Activated naive CD8-positive, alpha-beta T cell treated with anti-CD3 and anti-CD28 coated beads, Interleukin-2, amount 10 ng/mL, durations not matched to agents 7 days and 5 days (primary cell): ENCODE measurements at places on chromosomes 13 and 19. TPM values are rescaled to one million over a fixed set of nuclear protein-coding genes. Genes with fewer than 3 reads are reported as not detected.

- peak; percentile 24 for DNase-seq
Measured at GRCh38 chr19:33388725-33389420, 15.4 kb downstream of the CEBPG start.

The GPALPP1 gene
- 35.0 TPM for total RNA-seq

GRCh38 chr19:45729800-45730290 is 851 bp downstream of the FBXO46 start:
- no peak for DNase-seq

The KLK14 gene
- total RNA-seq: 0.72 TPM

DNA sequence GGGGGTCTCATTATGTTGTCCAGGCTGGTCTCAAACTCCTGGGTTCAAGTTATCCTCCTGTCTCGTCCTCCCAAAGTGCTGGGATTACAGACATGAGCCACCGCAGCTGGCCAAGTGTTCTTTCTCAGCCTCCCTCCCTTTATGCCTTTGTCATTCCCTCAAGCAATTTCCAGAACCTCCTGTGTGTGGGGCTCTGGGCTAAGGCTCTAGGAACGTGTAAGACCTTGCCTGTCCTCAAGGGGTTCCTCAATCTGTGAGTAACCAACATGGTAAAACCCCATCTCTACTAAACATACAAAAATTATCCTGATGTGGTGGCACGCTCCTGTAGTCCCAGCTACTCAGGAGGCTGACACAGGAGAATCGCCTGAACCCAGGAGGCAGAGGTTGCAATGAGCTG is 15.5 kb upstream of the SPACA4 start:
- no peak for DNase-seq

DNA sequence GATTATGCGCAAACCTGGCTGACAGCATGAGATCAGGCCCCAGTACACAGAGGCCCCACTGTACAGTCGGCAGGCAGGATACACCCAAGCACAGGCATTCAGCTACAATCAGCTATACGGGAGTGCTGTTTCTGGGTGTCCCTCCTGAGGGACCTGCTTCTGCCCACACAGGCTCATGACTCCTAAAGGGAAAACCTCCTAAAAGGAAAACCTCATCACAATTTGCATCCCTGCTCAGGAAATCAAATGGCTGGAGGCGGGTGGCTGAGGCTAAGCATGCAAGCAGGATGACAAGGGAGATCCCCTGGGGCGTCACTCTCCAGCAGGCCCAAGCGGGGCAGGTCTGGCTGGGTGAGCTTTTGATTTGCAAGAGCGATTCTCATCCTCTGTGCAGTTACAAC is 99.8 kb downstream of the CRYL1 start:
- DNase-seq: no peak

DNA sequence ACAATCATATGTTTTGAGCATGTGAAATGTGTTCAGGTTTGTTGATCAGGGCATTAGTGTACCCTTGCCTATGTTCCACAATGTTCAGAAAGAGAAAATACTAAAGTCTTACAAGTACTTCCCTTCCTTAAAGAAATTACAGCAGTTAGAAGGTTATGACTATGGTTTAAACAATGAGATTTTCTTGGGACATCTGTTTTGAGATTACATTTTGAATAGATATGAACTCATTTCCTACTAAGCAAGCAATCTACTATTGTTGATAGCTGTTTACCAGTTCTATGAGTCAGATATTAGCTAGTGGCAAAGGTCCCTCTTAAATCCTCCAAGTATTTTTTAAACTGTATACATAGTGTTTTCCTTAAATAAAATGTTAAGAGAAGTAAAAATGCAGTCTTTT is 241.3 kb downstream of the DACH1 start:
- DNase-seq: no peak

The FFAR2 gene
- not detected for total RNA-seq

The RYR1 gene
- total RNA-seq: 3.5 TPM

The PGLYRP1 gene
- not detected for total RNA-seq

GRCh38 chr13:51921790-51922740 is 60.3 kb downstream of the CCDC70 start:
- no peak for DNase-seq

The ZNF563 gene
- 6.3 TPM for total RNA-seq

DNA sequence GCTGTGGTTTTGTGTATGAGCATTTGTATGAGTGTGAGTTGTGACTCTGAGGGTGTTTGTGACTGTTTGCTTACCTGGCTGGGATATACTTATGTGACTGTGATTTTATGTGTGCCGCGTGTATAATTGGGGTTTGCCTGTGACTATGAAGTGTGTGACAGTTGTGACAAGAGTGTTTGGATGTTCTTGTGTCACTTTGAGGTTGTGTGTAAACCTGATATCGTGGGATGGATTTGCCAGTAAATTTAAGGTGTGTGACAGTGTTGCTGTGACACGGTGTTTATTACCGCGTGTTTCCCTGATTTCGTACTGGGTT is 442 bp downstream of the ZNF420 start:
- no peak for DNase-seq

GRCh38 chr19:8577741-8578140 is 499 bp upstream of the MYO1F start:
- DNase-seq: no peak

DNA sequence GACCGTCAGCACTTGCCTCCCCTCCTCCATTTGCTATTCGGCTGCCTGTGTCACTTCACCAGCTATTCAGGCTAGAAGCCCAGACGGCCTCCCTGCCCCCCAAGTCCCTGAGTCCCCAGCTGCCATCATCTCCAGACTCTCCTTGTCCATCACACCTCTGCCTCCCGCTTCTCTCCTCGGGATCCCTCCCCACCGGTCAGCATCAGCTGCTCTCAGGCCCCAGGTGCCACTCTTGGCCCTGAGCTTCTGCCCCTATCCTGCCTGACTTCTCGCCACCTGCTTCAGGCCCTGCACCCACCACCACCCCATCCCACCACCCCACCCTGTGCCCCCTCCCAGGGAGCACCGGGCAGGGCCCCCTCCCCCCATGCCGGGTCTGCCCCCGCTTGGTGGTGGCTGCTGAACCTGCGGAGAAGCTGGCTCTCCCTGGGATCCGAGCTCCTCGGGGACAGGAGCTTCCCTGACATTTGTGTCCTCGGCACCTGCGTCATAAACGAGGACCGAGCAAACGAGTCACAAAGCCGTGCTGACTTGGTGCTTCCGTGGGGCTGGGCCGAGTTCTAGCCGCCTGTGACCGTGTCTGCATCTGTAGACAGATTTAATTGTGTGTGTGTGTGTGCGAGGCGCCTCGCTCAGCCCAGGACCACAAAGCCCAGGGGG is 70.3 kb upstream of the MCF2L start:
- no peak for DNase-seq

DNA sequence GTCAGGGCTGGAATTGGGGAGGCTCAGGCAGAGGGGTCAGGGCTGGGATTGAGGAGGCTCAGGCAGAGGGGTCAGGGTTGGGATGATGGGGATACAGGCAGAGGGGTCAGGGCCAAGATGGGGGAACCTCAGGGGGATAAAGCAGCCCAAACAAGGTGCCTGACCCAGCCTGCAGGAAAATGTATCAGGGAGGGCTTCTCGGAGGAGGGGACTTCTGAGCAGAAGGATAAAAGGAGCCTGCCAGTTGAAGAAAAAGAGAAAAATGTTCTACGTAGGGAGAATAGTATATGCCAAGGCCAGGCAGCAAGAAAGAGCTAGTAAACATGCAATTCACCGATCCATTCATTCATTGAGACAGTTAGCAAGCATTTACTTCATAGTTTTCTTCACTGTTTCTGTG is 84.8 kb downstream of the MAP4K1 start:
- DNase-seq: no peak

GRCh38 chr13:46593398-46593797 is 40.4 kb downstream of the LRCH1 start:
- peak; percentile 45 for DNase-seq

- no peak for DNase-seq
Measured at GRCh38 chr13:89061821-89062220, 1390.7 kb downstream of the SLITRK5 start.

The MIDN gene
- 80.7 TPM for total RNA-seq

DNA sequence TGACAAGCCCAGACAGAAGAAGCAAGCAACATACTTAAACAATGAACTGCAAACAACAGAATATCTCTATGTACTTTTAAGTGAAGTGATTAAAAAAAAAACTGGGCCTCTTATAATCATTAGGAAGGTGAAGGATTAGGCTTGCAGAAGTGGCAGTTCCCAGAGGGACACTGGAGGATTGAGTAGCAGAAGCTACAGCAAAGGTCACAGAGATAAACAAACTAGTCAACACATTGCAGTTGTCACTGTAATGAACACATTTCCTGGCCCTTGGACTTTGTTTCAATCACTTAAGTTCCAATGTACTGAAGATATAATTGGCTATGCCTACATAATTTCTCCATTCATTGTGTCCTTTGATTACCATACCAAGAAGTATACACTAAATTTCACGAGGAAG is 1498.8 kb downstream of the SLITRK5 start:
- DNase-seq: no peak

- DNase-seq: no peak
Measured at GRCh38 chr13:58004751-58005150, 373.2 kb downstream of the PCDH17 start.

DNA sequence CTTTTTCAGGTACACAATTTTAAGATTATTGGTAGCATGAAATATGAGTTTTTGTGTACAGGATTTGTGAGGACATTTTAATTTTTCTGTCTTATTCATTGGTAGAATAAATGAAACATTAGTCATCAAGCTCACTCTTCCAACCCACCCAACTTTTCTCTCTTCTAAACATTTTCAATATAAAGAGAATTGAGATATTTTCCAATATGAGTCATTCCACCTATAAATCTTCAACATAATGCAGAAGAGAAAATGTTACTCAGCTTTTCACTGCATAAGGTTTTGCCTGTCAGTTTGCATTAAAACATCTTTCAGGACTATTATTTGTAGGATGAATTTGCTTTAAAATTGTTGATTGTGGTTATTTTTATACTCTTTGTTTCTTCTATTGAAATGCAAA is 330.7 kb downstream of the PCDH20 start:
- no peak for DNase-seq

The ZNF534 gene
- total RNA-seq: not detected

- no peak for DNase-seq
Measured at GRCh38 chr13:90447734-90448101, 899.8 kb upstream of the MIR17HG start.

DNA sequence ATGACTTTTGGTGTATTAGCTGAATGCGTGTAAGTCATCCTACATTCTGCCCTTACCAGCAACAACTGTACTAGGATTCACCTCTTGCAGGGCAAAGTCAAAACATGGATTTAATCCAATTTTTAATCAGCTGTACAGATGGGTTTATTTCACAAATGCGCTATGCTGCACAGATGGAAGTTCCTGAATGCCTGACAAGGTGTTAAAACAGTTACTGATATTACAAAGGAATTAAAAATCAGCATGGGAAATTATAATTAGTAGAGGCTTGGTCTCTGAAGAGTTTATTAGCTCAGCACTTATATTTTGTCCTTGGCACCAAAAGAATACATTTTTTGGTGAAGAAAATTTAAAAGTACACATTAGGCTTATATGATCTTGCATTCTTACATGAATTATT is 448.9 kb downstream of the PCDH9 start:
- no peak for DNase-seq

- DNase-seq: no peak
Measured at GRCh38 chr13:29579094-29579493, 16.4 kb downstream of the SLC7A1 start.

GRCh38 chr19:21133633-21134032 is 8.2 kb upstream of the ZNF431 start:
- no peak for DNase-seq

The PNMA8B gene
- 0.23 TPM for total RNA-seq

The SOX1 gene
- not detected for total RNA-seq

GRCh38 chr19:31575846-31576335 is 226.7 kb upstream of the TSHZ3 start:
- no peak for DNase-seq

DNA sequence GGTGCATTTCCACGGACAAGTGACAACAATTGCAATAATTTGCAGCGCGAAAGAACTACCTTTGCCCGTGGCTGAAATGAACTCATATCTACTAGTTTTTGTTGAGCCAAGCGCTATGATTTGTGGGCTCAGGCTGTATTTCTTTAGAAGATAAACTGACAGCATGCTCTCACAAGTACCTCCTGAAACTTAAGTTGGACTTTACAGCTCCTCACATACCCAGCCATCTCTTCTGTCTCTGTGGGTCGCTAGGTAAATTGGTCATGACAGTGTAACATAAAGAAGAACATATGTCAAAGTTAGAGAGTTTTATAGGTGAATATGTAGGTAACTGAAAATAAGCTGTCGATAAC is 839 bp downstream of the COG6 start:
- DNase-seq: no peak

DNA sequence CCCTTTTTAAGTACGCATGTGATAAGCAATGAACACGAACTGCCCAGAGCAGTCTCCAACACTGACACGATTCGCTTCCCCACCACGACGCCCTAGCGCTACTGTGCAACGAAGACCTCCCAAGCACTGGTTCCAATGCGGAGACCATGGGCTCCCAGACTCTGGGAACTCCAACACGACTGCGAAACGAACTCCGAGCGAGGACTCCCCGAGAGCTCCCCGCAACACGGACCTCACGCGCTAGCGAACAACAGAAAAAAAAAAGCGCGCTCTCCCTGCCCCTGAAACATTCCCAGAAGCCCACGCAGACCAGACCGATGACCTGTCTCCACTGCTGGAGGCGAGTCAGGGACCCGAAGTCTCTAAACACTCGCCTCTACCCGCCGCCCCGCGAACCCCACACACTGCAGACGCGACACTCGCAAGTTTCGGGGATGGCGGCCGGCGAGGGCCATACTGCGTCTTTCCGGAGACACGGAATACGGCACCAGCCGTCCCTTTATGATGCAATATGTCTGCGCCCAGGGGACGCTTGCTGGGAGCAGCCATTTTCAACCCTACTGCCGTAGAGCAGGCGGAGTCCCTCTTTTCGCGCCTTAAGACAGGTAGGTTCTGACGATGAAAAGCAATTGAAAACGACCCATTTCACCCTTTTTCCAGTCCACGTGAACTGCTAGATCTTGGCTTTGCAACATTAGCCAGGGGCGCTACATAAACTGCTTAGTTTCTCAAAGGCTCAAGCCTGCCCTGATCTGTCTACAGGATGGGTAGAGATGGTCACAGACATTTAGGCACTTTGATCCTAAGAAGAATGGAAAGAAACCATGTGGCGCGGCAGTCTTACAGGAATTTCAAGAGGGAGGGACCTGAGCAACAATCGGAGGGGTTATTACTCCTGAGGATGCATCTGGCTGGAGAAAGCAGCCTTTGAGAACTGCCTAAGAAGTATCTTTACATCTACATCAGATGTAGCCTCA is at the start of gene ZNF577:
Gene ZNF577, minus strand, starts transcription at position 430 of the 977 bp plus-strand sequence. CDS start 7,569 bp downstream, outside the sequence.
- peak; percentile 83 for DNase-seq
